ENCODE measurements at places on chromosomes 7 and 10. TPM values are rescaled to one million over a fixed set of nuclear protein-coding genes. Genes with fewer than 3 reads are reported as not detected.

GIMAP1 gene
- total RNA-seq = 0.09 TPM

SLC12A9 gene
- 9.4 TPM for total RNA-seq

MLXIPL gene
- total RNA-seq = 0.16 TPM

HTRA1 gene
- 155 TPM for total RNA-seq

GBX1 gene
- not detected for total RNA-seq

GHRHR gene
- total RNA-seq = not detected

ABCB4 gene
- total RNA-seq = 6.8 TPM

TRPV6 gene
- not detected for total RNA-seq

OR6B1 gene
- total RNA-seq = not detected

PIP gene
- total RNA-seq = not detected

ATOH7 gene
- total RNA-seq = not detected

PLCE1 gene
- 3.3 TPM for total RNA-seq

GPR85 gene
- total RNA-seq = 1.9 TPM

NCAPG2 gene
- 7.4 TPM for total RNA-seq

LIPK gene
- total RNA-seq = not detected

NEURL1 gene
- total RNA-seq = 0.17 TPM

CEP55 gene
- 0.94 TPM for total RNA-seq

ACTR3C gene
- 2.0 TPM for total RNA-seq

LBX1 gene
- total RNA-seq = under 0.01 TPM

MNX1 gene
- total RNA-seq = not detected

ACSM6 gene
- total RNA-seq = not detected

KNDC1 gene
- total RNA-seq = 3.3 TPM

TBL2 gene
- 53.1 TPM for total RNA-seq

AGAP5 gene
- total RNA-seq = 2.8 TPM

SLC13A4 gene
- total RNA-seq = 0.16 TPM

NUTM2B gene
- total RNA-seq = 0.16 TPM

NMT2 gene
- 27.3 TPM for total RNA-seq

PALD1 gene
- total RNA-seq = 0.43 TPM

ASB10 gene
- total RNA-seq = not detected

PITX3 gene
- 0.16 TPM for total RNA-seq

SCIN gene
- total RNA-seq = not detected

BEND7 gene
- total RNA-seq = 0.63 TPM

SEMA3A gene
- total RNA-seq = 65.8 TPM

ZNF248 gene
- 7.5 TPM for total RNA-seq

SFRP4 gene
- 0.32 TPM for total RNA-seq

EBF3 gene
- 9.0 TPM for total RNA-seq

GRIFIN gene
- total RNA-seq = not detected

SAMD9L gene
- total RNA-seq = 16.2 TPM

HOXA5 gene
- 10.3 TPM for total RNA-seq

ARHGAP22 gene
- total RNA-seq = 34.2 TPM

SSC4D gene
- total RNA-seq = 0.47 TPM

TLX1 gene
- total RNA-seq = not detected

GPER1 gene
- 3.6 TPM for total RNA-seq

GSTO2 gene
- 1.7 TPM for total RNA-seq
